ENCODE measurements at places on chromosomes 7 and 10.
A peak's percentile ranks its signal among the peaks of the same experiment; 100 is the strongest.

- peak; percentile 49 for DNase-seq
Observed at GRCh38 chr10:33799281-33799943, 464.9 kb upstream of the NRP1 start.

- no peak for DNase-seq
Observed at GRCh38 chr7:28626624-28627262, 214.4 kb downstream of the CREB5 start.

GRCh38 chr10:1179346-1180070 is 123.3 kb downstream of the WDR37 start:
- no peak for DNase-seq

- no peak for DNase-seq
Observed at GRCh38 chr7:129265328-129265727, 40.5 kb downstream of the AHCYL2 start.

DNA sequence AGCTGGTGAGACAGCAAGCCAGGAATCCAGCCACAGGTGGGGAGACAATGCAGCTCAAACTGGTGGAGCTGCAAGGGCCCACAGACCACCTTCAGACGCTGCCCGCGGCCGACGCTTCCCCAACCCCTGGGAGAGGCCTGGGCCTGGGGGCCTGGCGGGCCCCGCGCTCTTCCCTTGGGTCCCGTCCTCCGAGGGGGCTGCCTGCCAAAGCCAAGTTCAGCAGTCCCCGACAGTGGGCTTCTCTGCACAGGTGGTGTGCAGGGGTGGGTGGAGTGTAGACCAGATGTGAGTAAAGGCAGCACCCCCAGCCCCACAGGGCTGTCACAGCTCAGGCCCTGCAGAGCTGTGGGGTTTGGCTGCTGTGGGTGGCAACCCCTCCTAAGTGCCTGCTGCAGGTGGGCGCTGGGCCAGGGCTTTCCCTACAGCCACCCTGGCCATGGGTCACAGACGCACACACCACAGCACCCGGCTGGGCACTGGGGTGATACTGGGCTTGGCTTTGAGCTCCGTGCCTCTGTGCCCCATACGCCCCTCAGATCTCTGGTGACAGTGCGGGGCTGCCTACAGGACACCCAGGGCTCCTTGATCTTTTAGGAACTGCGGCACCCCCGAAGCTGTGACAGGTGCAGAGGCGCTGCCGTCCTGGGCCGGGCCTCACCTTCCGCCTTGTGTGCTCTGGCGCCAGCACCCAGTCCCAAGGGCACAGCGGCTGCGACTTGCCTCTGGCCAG is 20.5 kb downstream of the BNIP3 start:
- no peak for DNase-seq

- DNase-seq: no peak
Observed at GRCh38 chr7:10789170-10789569, 184.5 kb upstream of the PHF14 start.

- no peak for DNase-seq
Observed at GRCh38 chr7:49563693-49564378, 209.6 kb upstream of the VWC2 start.

DNA sequence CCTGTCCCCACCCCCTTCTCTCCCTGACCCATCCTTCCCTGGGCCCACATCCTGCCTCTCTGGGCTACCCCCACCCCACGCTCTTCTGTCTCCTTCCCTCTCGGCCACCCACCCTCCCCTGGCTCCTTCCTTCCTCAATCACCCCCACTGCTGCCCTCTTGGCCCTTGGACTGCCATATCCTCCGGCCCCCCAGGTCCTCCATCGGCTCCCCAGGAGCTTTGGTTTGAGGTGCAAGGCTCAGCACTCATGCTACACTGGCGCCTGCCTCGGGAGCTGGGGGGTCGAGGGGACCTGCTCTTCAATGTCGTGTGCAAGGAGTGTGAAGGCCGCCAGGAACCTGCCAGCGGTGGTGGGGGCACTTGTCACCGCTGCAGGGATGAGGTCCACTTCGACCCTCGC is 10.9 kb downstream of the EPHB6 start:
- DNase-seq: no peak

GRCh38 chr7:148545932-148546331 is 44.6 kb upstream of the C7orf33 start:
- no peak for DNase-seq

- no peak for DNase-seq
Observed at GRCh38 chr10:17793823-17794644, 15.1 kb upstream of the MRC1 start.
